ENCODE measurements at places on chromosomes 5 and 9. TPM values are rescaled to one million over a fixed set of nuclear protein-coding genes. Genes with fewer than 3 reads are reported as not detected.

Gene MLLT3
- 3.0 TPM for polyA plus RNA-seq

Gene SVEP1
- not detected for polyA plus RNA-seq

Gene MARVELD2
- polyA plus RNA-seq = not detected

Gene ARL15
- polyA plus RNA-seq = 15.0 TPM

GRCh38 chr9:93278144-93278543 lies 94.2 kb downstream of the WNK2 start:
- peaks cover 17% of the 10 kb centered on the region for H3K27me3 ChIP-seq
- H3K4me3 ChIP-seq = no peak overlapping the region
- no peaks in the 10 kb centered on the region for H3K4me1 ChIP-seq
- DNase-seq = no peak

GRCh38 chr5:22844155-22844554 lies 9.0 kb downstream of the CDH12 start:
- no peak for DNase-seq
- H3K27ac ChIP-seq = no peak overlapping the region
- no peaks in the 10 kb centered on the region for H3K36me3 ChIP-seq
- H3K4me1 ChIP-seq = no peaks in the 10 kb centered on the region
- H3K4me3 ChIP-seq = no peak overlapping the region
- no peaks in the 10 kb centered on the region for H3K27me3 ChIP-seq

- H3K4me1 ChIP-seq = no peaks in the 10 kb centered on the region
- no peak overlapping the region for H3K4me3 ChIP-seq
- H3K36me3 ChIP-seq = no peaks in the 10 kb centered on the region
Measured at GRCh38 chr5:179269781-179270543, 75.3 kb downstream of the ADAMTS2 start.

DNA sequence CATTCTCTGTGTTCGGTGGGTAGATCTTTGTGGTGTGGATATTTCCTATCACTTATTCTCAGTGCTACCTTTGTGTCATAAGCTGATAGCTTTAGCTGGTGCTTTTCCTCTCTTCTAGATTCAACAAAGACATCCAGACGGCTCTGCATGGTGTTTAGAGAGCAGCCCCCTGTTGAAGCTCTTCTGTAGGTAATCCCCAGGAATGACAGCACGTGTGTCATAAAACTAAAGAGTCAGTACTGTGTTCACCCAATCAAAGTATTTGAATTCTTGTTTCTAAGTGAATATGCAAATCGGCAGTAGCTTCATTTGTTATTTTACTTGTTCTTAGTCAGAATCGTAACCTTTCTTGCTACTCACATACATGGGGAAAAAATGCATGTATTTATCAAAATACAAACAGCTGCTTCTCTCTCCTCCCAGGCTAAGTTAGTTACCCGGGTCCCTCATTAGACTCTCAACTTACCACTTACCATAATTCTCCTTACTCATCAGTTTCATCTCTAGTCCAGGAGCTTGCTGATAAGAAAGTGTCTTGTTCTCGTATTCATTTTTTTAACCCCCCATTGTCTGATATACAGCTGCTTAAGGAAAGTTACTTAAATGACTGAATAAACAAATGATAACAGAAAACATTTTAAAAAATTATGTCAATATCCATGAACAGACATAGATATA lies 1696.0 kb upstream of the WWC1 start:
- H3K4me3 ChIP-seq = no peak overlapping the region
- no peak for DNase-seq
- H3K27ac ChIP-seq = no peak overlapping the region
- no peaks in the 10 kb centered on the region for H3K4me1 ChIP-seq
- no peaks in the 10 kb centered on the region for H3K36me3 ChIP-seq

DNA sequence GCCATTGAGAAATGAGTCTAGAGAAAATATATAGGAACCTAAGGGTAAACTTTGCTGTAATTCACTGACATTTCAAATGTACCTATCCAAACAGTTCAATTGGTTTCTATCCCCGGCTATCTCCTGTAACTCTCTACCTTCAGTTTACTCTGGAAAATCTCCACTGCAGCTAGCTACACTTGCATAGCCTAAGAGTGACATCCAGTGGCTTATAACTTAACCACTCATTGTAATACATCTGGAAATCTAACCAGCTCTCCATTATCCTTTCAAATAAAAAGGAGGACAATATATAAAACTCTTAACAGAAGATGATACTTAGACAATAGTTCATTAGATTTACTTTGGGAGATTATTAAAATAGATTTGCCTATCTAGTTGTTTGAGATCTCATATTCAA lies 35.3 kb upstream of the SPDL1 start:
- no peaks in the 10 kb centered on the region for H3K4me1 ChIP-seq
- peaks cover 15% of the 10 kb centered on the region for H3K27me3 ChIP-seq
- no peak for DNase-seq
- no peaks in the 10 kb centered on the region for H3K36me3 ChIP-seq
- H3K27ac ChIP-seq = no peak overlapping the region

GRCh38 chr9:23322392-23322791 lies 503.6 kb downstream of the ELAVL2 start:
- no peak for DNase-seq
- no peak overlapping the region for H3K4me3 ChIP-seq
- no peaks in the 10 kb centered on the region for H3K4me1 ChIP-seq
- H3K36me3 ChIP-seq = no peaks in the 10 kb centered on the region
- peaks cover 1% of the 10 kb centered on the region for H3K27me3 ChIP-seq
- H3K27ac ChIP-seq = no peak overlapping the region

GRCh38 chr9:107190061-107190935 lies 92.8 kb upstream of the RAD23B start:
- H3K36me3 ChIP-seq = no peaks in the 10 kb centered on the region
- no peaks in the 10 kb centered on the region for H3K4me1 ChIP-seq
- no peak overlapping the region for H3K4me3 ChIP-seq
- H3K27me3 ChIP-seq = no peaks in the 10 kb centered on the region
- no peak for DNase-seq

DNA sequence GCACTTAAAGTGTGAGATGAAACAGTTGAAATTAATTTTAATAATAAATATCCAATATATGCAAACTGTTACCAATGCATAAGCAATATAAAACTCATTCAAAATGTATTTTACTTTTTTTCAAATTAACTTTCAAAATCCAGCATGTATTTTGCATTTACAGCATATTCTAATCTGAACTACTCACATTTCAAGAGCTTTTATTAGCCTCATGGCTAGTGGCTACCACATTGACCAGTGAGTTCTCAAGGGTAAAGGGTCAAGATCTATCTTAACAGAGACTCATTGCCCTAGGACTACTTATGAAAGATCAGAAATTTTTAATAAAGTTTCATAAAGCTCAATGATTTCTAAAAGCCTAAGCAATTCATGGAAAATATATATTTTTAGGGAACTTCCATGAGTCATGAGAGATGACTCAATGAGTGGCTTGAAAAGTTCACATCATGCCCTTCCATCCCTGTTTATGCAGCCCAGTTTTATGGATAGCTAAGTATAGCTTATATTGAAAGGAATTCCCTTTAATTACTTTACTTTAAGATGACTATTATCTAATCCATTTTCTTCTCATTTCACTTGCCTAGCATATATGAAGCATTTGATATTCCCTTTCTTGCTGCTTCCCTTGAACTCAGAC lies 608.6 kb downstream of the SLCO4C1 start:
- H3K27me3 ChIP-seq = no peaks in the 10 kb centered on the region
- H3K27ac ChIP-seq = no peak overlapping the region
- H3K4me1 ChIP-seq = no peaks in the 10 kb centered on the region
- H3K36me3 ChIP-seq = no peaks in the 10 kb centered on the region
- H3K4me3 ChIP-seq = no peak overlapping the region
